ENCODE measurements at places on chromosomes 4 and X.

DNA sequence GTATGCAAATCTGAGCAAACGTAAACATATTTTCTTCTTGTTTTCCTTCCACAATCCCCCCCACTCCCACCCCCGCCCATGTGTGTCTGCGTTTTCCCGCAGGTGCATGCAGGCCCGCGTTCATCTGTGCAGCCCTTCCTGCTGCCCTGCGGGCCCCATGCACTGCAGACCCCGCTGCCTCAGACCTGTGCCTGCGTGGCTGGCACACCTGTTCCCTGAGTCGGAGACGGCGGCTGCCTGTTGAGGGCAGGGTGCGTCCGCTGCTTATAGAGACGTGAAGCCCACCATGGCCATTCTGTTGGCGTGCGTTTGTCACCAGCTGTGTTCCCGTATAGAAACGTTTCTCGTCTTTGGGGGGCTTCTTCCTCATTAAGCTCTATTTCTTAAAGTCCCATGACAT lies 51.5 kb downstream of the PCGF3 start:
- DNase-seq = no peak

- DNase-seq = no peak
Measured at GRCh38 chrX:134023851-134024281, 38.5 kb upstream of the GPC3 start.

DNA sequence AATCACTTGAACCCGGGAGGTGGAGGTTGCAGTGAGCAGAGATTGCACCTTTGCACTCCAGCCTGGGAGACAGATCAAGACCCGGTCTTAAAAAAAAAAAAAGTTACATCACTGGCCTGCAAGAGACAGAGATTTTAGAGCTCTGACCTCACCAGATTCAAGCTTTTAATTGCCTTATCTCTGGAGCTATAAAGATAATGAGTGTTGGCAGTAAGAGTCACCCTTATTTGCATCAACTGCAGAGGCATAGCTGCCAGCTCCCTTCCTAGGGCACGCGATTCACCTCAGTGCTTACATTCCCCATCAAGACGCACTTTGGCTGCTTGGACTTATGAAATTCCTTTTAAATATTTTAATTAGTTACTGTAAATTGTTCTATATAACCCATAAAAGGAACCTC lies 12.5 kb upstream of the SPATA4 start:
- DNase-seq = no peak

DNA sequence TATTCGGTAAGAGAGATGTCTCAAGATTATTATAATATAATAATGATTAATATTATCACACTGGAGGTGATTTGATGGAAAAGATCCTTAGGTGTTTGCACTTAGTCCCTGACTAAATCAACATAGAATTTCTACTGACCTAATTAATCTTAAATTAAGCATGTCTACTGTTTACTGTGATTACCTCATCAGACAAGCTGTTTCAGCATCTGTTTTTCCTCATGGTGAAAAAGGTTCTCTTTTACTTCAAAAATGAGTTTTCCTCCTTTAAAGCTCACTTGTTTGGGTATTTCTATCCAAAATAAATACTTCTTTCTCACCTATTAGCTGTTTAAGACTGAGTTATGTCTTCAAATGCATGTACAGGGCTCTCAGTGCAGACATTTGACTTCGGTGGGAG lies 407.8 kb downstream of the NKX6-1 start:
- DNase-seq = no peak

GRCh38 chrX:64188901-64189300 lies 16.6 kb downstream of the AMER1 start:
- DNase-seq = no peak

- no peak for DNase-seq
Measured at GRCh38 chr4:99878604-99879003, 15.6 kb downstream of the LAMTOR3 start.

DNA sequence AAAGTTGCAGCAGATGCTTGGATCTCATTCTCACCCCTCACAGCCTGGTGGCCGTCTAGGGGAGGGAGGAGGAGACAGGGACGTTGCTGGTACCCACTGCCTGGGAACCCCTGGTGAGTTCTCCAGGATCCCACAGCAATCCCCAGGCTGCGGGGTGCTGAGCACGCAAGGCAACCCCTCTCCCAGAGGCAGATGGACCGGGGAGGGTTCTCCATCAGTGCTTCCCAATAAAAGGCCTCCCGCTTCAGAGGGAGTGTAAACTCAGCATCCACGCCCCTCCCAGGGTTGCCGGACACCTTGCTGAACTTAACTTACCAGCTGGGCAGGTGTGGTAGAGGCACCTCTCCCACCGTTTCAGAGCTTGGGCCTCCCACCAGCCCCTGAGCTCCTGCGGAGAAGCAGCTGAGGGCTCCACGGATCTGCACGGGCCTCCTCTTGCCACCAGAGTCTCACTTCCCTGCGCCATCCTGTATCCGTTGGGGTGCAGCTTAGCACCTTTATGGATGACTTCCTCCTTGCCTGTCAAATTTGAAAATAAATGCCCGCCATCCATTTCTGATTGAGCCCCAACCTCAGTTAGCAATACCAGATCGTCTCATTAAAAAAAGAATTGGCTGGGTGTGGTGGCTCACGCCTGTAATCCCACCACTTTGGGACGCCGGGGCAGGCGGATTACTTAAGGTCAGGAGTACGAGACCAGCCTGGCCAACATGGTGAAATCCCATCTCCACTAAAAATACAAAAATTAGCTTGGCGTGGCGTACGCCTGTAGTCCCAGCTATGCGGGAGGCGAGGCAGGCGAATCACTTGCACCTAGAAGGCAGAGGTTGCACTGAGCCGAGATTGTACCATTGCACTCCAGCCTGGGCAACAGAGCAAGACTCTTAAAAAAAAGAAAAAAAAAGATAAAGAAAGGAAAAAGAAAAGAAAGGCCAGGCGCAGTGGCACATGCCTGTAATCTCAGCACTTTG lies 14.8 kb upstream of the TBC1D14 start:
- no peak for DNase-seq

Data from stimulated activated CD4-positive, alpha-beta T cell treated with anti-CD3 and anti-CD28 coated beads, Interleukin-4, amount 100 ng/mL, for 4 hours (primary cell).